Stimulated activated CD4-positive, alpha-beta T cell treated with anti-CD3 and anti-CD28 coated beads, Interleukin-12 subunit alpha, Interleukin-12 subunit beta, amount 100 ng/mL, for 24 hours (primary cell): ENCODE measurements at places on chromosomes 11 and 22.

DNA sequence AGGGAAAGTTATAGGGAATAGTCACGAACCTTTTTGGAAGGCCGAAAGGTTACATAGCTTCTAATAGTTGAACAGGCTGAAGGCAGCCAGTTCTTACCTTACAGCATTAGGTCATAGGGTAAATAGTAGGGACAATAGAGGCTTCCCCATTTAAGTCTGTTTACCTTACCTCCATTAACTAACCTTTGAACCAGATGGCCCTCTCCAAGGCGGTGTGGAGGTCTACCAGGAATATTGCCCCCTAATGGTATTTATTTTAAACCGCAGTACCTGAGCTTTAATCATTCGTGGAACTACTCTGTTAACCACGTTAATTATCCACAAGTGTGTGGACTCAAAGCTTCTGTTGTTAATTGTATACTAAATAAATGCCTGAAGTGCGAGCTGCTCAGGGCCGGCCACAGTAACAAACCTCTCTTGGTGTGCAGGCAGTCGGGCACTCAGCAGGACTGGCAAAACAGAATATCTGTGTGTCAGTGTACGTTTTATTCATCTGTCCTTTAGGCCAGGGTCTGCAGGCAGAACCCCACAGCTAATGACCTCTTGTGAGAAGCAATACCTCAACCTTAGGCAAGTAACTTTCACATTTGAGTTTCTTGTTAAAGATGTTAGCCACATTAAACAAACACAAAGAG is 81.7 kb downstream of the PRCP start:
- no peak for DNase-seq

DNA sequence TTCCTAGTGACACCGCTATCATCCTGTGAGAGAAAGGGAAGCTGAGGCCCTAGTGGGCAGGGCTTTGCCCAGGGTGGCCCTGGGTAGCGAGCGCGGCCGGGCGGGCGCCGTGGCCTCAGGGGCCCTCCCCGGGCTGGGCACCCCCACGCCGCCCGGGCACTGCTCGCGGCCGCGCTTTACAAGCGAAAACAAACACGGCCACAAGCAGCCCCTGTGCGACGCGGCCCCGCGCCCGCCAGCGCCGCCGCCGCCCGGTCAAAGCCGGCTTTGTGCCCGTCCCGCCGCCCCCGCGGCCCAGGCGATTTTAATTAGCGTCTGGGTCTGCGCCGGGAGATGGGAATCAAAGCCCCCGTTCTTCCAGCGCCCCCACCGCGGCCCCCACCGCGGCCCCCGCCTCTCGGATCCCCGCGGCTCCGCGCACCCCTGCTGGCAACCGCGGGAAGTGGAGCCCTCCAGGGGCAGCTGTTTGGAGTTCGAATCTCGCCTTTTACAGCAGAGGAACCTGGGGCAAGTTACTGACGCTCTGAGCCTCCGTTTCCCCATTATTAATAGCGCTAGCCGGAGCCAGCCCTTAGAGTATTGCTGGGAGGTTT is 47.9 kb downstream of the CHRDL2 start:
- DNase-seq, result no peak

DNA sequence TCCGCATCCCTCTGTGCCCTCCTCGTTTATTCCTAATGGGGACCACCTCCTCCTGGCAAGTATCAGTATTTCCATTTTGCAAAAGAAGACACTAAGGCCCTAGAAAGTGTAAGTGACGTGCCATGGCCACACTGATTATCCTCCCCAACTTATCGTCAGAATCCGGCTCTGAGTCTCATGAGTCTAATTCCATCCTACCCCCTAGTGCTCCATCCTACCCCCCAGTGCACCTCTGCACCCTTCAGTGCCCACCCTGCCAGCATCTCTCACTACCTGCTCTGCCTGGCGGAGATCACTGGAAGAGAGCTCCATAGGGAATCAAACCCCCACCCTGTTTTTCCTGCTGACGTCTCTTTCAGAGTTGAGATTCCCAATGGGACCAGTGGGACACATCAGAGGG is 31.8 kb downstream of the PRDM11 start:
- DNase-seq, result no peak

DNA sequence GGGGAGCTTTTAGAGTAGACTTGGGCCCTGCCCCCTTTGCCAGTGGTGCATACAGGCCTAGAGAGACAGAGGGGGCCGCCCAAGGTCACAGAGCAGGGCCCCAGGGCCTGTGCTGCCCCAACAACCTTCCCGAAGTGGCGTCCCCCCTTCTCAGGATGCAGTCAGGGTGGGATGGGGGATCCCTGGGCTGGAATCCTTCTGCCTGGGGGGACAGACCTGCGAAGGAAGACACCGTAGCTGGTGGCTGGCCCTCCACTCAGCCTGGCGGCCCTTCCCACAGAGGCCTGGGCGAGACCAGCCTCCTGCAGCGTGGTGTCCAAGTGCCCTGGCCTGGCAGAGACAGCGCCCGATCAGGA is 14.4 kb upstream of the EHD1 start:
- DNase-seq, result no peak

- DNase-seq, result no peak
These were observed 67.4 kb upstream of the SLC22A12 start for GRCh38 chr11:64523456-64524157.

- DNase-seq, result no peak
These were observed 4.5 kb downstream of the MAPK8IP2 start for GRCh38 chr22:50605002-50605612.

DNA sequence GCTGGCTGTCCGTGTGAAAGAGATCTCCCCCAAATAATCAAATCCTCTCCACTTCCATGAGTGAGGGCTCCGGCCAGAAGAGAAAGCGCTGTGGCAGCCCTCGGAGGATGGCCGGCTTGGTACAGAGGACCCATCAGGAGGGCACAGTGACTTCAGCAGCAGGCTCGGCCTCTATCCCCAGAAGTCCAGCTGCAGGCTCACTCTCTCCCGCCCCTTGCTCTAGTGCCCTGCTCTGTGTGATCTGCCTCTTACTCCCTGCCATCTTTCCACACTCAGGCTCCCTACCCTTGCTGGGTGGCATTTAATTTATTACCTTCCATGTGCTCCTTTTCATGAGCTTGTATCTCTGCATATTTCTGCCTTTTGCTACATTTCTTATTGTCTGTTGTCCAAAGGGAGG is 129.7 kb downstream of the SPATA19 start:
- DNase-seq, result no peak

DNA sequence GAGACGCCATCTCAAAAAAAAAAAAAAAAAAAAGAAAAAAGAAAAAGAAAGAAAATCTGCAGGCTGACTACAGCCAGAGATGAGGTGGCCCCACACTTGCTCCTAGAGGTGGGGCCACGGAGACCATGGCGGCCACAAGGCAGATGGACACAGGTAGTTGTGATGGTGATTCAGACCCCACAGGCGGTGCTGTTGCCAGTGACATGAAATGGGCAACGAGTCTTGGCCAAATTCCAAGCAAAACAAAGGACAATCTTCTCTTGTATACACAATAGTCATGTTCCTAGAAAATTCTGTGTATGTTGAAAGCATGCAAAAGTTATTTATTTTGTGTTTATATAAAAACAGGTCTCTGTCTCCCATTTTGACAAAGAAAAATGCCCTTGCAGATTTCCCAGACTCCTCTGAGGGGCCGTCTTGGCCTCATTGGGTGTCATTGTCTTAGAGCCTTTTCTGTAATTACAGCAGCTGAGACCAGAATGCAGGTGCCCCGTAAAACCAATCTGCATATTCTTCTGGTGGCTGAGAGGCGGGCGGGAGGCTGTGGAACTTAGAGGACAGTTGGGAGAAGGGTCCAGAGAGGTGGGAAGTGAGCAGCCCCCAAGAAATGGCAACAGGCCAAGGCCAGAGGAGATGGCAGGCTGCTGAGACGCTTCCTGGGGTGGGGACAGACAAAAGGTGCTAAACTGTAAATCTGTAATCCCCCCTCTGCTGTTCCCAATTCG is 22.5 kb upstream of the DAGLA start:
- no peak for DNase-seq

- DNase-seq, result no peak
These were observed 414 bp upstream of the PNPLA3 start for GRCh38 chr22:43923191-43923590.

DNA sequence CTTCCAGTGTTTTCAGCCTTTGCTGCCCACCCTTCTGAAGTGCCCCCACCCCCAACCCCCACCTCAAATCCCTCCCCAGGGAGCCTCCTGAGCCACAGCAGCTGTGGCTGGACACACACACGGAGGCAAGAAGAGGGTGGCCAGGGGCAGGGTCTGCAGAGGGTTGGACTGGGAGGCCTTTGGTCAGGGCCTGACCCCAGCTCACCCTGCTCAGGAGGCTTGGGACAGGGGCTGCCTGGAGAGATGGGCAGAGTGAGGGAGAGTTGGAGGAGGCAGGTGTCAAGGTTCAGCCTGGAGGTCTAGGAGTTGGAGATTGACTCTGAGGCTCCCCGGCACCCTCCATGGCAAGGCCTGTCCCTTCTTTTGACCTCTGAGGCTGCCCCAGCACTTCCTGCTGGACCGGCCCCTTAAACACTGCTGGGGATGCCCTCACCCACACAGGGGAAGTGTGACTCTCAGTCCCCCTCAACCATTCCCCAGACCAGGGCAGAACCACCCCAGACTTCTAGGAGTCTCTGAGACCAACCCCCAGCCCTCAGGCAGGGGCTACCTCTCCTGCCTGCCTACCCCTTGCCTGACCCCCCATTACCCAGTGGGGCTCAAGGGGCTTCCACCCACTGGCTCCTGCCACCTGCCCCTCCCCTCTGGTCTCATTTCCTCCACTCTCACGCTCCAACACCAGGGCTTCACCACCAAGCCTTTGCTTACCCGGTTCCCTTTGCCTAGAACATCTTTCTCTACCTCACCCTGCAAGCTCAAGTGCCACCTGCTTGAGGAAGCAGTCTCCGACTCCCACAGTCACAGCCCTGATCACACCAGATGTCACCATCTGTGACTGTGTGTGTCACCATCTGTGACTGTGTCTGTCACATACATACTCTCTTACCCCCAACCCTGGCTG is 8.6 kb downstream of the ARAP1 start:
- DNase-seq, result no peak

- DNase-seq, result no peak
These were observed 184.4 kb upstream of the NARS2 start for GRCh38 chr11:78759071-78759470.

DNA sequence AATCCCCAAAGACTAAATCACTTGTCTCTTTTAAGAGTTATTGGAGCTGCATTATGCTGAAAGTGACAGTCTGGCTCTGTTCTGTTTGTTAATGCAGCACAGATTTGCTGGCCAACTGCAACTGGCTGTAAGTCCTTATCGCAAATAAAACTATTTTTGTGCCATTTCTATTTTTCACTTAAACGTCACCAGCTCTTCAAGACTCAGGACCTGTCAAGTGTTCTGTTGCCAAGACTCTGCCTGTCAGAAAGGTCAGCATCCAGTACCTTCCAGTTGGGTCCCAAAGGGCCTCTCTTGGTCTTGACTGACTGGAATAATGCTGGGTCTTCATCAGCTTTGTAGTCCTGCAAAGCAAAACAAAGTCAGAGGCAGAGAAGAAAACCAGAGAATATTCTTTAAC is 45.6 kb downstream of the PITPNB start:
- no peak for DNase-seq

DNA sequence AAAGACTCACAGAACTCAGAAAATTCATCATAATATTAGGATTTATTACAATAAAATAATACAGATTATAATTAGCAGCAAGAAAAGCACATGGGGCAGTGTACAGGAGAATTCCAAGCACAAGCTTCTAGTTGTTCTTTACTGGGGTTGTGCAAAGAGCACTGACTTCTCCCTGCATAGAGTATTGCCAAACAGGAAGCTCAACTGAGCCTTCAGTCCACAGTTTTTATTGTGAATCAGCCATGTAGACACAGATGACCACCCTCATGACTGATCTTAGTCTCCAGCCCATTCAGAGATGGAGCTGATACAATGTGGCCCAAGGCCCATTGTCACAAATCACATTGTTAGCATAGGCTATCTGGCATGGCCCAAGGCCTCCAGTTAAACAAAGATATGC is 798.9 kb downstream of the KCNA4 start:
- no peak for DNase-seq

GRCh38 chr22:41917903-41918791 is 3.3 kb upstream of the SHISA8 start:
- no peak for DNase-seq

GRCh38 chr22:29213493-29213892 is 7.8 kb downstream of the EMID1 start:
- DNase-seq, result no peak

DNA sequence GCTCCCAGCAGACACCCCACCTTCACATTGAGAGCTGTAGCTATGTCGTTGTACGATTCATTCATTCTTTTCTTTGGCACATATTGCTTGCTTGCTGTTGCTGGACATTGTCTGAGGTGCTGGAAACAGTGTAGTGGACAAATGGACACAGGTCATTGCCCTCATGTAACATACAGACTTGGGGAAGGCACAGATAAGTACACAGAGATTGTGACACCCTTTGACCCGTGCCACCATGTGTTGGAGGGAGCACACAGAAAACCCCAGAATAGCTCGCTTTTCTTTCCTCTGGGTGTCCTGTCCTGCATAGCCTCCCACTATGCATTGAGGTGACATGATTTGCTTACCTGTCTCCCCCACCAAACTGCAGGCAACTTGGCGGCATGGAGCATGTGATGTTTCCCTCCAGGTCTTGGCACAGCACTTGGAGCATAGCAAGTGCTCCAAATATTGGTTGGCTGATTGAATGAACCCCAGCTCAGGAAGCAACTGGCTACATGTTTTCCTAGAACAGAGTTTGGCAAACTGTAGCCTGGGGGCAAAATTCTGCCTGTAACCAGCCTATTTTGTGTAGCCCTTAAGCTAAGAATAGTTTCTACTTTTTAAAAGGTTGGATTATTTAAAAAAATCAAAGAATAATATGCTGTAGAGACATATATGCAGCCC is 30.9 kb upstream of the NECTIN1 start:
- no peak for DNase-seq

- DNase-seq, result no peak
These were observed 152.5 kb upstream of the CADM1 start for GRCh38 chr11:115656669-115657068.

- DNase-seq, result no peak
These were observed 206.4 kb downstream of the DBX1 start for GRCh38 chr11:19953909-19954308.

- no peak for DNase-seq
These were observed 93.3 kb downstream of the SGSM3 start for GRCh38 chr22:40463683-40464082.

- no peak for DNase-seq
These were observed 8.8 kb downstream of the RIN1 start for GRCh38 chr11:66327171-66328030.

GRCh38 chr11:10067629-10068300 is 226.3 kb downstream of the SBF2 start:
- no peak for DNase-seq

- DNase-seq, result no peak
These were observed 16.0 kb upstream of the SOX6 start for GRCh38 chr11:16372355-16372754.

GRCh38 chr11:6455070-6455469 is 14.3 kb upstream of the HPX start:
- no peak for DNase-seq

GRCh38 chr11:62854825-62855570 is 15.6 kb upstream of the WDR74 start:
- DNase-seq, result no peak

GRCh38 chr11:79940974-79941735 is 500.3 kb upstream of the TENM4 start:
- DNase-seq, result no peak
